H54 (cell line): ENCODE measurements at places on chromosomes 16 and 17.

DNA sequence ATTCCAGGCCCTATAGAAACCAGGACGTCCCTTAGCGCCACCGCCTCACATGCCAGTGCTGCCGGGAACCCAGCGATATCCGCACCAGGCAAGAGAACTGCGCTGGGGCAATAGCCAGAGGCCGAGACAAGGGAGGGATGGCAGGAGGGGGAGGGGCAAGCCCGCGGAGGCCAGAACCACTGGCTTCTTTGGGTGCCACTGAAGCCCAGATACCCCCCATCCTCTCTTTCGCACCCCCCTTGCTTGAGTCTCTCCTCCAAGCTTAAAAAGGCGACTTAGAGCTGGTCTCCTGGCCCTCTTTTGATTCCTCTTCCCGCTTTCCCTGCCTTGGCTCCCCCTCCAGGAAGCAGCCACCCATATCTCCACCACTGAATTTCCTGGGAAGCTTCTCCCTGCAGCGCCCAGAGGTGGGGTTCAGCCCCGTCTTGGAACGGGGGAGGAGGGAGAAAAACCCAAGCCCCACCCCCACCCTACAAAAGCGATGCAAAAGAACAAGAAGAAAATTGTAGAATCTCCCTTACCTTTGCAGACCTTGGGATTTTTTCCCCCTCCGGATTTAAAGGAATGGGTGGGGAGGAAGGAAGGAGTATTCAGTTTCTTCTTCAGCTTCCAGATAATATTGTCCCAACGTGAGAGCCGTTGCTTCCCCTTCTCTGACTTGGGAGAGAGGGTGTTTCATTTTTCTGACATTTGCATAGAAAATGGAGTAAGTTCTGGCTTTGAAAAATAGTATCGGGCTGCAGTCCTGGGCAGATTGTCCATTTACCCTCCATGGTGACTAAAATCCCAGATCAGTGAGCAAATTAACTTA lies 622 bp downstream of the HOXB6 start:
- no peak for DNase-seq

GRCh38 chr17:13030459-13031300 lies 12.9 kb upstream of the ELAC2 start:
- peak; percentile 35 for DNase-seq

DNA sequence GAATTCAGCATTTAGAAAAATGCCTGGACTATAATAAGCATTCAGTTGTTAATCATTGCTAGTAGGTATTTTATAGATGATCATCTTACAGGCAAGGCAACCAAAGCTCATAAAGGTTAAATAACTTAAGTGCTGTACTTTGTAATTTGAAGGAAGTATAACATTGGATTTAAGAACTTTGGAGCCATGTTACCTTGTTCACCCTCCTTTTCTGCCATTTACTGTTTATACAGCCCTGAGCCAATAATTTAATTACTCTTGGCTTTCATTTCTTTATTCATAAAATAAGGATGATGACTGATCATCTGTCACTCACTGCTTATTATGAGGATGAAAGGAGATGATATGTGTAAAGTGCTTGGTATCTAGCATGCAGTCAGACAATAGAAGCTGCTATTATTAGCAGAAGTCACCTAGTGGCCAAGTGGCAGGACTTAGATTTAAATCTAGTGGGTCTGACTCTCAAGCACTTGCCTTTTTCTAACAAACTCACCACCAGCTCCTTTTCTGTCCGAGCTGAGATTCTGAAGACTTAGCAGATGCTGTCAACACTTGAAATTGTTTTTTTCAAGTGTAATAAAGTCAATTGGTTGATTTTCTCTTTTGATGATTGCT lies 18.3 kb upstream of the DDX52 start:
- no peak for DNase-seq

- peak; percentile 78 for DNase-seq
Measured at GRCh38 chr17:6752068-6752909, 3.6 kb upstream of the XAF1 start.

DNA sequence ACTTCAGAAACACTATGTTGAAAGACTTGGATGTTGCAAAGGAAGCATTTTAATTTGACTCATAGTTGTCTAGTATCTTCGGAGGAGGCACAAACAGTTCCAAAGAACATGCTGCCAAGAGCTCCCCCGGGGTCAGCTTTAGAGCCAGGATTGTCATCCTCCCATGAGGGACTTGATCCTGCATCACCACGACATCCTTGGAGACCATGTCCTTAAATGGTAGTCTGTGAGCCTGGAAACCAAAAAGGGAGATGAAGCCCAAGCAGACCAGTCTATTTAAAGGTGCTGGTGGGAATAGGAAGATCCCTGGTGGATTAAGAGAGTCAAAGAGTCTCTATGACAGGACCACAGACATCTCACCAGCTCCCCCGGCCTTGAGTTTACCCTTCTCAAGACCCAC lies 33.3 kb upstream of the DYNLRB2 start:
- no peak for DNase-seq

DNA sequence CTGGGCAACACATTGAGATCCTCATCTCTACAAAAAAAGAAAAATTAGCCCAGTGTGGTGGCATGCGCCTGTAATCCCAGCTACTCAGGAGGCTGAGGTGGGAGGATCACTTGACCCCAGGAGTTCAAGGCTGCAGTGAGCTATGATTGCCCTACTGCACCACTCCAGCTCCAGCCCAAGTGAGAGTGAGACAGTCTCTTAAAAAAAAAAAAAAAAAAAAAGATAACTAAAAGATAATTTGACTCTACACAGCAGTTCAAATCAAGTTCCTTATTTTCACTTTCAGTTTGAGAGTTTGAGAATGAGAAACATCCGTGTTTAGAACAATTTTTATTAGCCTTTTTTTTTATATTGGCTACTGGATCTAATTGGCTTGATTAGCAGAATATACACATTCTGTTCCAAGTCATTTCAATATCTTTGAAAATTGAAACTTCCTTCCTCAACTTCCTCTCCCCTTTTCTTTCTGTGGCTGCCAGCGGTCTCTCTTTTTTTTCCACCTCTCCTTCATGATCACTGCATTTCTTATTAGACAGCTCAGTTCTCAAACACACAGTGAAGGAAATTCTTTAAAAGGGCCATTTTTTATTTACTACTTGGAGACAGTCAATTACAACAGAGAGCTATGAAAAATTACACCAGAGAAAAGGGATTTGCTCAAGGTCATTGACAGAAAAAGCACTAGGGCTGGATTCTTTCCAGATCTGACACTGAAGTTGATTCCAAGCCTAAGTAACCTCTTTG lies 4.5 kb upstream of the ACSF2 start:
- DNase-seq, result no peak

GRCh38 chr16:2476345-2476720 lies 1.4 kb downstream of the TBC1D24 start:
- DNase-seq, result no peak

DNA sequence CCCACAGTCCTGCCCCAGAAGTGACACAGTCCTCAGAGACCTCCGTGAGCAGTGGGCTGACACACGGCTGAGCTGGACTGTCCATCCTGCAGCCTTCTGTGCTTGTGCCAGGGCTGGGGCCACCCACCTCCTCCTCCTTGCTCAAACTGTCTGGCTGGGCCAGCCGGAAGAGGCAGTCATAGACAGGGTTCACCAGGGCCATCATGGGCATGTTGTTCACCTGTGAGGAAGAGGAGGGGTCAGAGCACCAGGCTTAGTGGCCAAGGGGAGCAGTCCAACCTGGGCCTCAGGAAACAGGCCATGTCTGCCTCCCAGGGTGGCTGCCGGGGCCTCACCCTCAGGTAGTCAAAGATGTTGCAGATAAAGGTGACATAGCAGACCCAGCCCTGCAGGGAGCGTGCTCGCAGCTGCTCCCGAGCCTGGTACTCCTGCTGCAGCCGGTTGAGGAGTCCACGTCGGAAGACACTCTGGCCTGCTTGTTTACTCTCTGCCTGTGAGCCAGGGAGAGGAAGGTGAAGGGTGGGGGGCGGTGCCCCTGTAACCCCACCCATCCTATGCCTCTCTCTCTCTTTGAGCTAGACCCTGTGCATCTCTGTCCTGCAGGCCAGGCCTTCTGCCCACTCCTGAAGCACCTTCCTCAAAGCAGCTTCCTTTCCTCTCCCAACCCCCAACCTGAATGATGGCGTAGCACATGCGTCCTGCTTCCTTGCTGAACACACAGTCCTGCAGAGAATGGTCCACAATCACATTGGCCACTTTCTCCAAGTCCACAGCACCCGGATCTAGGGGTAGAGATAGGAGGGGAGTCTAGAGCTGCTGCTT lies 3.4 kb downstream of the MIF4GD start:
- no peak for DNase-seq

GRCh38 chr16:81810361-81810760 lies 31.3 kb downstream of the PLCG2 start:
- no peak for DNase-seq

- no peak for DNase-seq
Measured at GRCh38 chr17:56309897-56310296, 156.6 kb downstream of the ANKFN1 start.

DNA sequence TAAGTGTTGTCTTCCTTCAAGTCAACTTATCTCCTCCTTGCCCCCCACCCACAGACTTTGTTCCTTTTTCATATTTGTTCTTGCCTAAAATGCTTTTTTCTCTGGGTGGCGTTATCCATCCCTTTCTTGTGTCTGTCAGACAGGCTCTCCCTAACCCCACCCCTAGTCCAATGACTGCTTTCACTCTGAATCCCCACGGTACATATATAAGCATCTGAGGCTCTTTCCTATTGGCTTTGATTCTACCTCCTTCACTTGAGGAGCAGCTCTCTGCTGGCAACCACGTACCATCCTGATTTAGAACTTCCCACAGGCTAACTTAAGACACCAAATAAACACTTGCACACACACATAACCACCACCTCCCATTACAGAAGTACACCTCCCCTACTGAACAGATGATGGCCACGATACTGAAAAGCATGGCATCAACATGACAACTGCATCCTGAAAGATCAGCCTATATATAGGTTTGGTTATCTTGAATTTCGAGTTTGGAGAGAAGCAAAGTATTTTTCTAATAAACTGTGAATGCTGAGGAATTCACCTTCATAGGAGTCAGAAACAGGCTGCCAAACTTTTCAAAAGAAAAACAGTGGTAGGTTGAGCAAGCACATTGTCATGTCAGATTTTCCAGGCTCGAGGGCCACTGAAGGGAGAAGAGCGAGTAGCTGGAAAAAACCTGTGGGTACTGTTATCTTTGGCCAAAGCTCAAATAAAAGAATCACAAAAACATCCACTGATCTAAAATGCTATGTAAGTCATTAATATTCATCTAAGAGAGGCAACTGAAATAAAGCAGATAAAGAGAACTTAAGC lies 24.3 kb downstream of the STAT3 start:
- no peak for DNase-seq

DNA sequence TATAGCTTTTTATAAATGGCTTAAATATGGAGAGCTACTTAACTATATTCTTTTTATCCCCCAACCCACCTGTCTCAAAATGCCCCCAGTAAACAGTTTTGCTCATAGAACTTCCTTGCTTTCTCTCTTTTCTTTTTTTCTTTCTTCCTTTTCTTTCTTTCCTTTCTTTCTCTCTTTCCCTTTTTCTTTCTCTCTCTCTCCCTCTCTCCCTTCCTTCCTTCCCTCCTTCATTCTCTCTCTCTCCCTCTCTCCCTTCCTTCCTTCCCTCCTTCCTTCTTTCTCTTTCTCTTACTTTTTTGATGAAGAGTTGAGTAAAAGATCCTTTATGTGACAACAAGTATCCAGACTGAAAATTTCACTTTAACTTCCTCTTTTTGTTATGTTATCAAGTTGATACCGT lies 48.2 kb downstream of the KCNJ2 start:
- DNase-seq, result no peak

GRCh38 chr16:72312828-72313227 lies 140.9 kb upstream of the PMFBP1 start:
- DNase-seq, result no peak
